ENCODE measurements at places on chromosomes 2 and 18.

DNA sequence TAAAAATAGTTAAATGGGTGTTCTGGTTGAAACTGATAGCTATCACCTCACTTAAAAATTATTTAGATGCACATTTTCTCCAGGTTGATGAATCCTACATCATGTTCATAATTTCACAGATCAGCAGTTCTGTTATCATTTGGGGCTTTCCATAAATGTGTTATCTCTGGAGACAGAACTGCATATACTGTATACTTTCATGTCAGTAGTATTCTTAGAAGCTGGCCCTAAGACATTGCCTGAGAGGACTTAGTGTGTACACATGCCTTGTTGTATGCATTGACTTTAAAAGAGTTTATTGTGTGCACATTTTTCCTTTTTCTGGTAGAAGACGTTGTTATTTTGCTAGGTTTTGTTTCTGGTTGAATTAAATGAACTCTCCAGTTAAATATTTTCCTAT, 41.0 kb downstream of the PIK3C3 start:
- DNase-seq, result no peak
- H3K4me3 ChIP-seq, result no peak overlapping the region
- H3K27me3 ChIP-seq, result no peaks in the 10 kb centered on the region
- H3K36me3 ChIP-seq, result peaks cover 69% of the 10 kb centered on the region

GRCh38 chr2:218024336-218024735, 21.5 kb upstream of the TNS1 start:
- H3K27ac ChIP-seq, result no peak overlapping the region
- H3K27me3 ChIP-seq, result no peaks in the 10 kb centered on the region
- DNase-seq, result no peak
- no peak overlapping the region for H3K4me3 ChIP-seq
- peaks cover 10% of the 10 kb centered on the region for H3K4me1 ChIP-seq

GRCh38 chr18:457521-458412, 42.7 kb downstream of the COLEC12 start:
- H3K36me3 ChIP-seq, result no peaks in the 10 kb centered on the region
- no peak overlapping the region for H3K4me3 ChIP-seq
- H3K27me3 ChIP-seq, result no peaks in the 10 kb centered on the region

GRCh38 chr2:10137053-10137843, 14.7 kb downstream of the RRM2 start:
- H3K4me3 ChIP-seq, result no peak overlapping the region
- DNase-seq, result peak; percentile 52
- H3K4me1 ChIP-seq, result no peaks in the 10 kb centered on the region
- no peaks in the 10 kb centered on the region for H3K27me3 ChIP-seq
- no peak overlapping the region for H3K27ac ChIP-seq

GRCh38 chr2:568639-569235, 108.5 kb downstream of the TMEM18 start:
- no peak overlapping the region for H3K27ac ChIP-seq
- no peaks in the 10 kb centered on the region for H3K36me3 ChIP-seq
- no peak for DNase-seq

- no peaks in the 10 kb centered on the region for H3K4me1 ChIP-seq
- no peak overlapping the region for H3K27ac ChIP-seq
- DNase-seq, result no peak
- H3K4me3 ChIP-seq, result no peak overlapping the region
Measured at GRCh38 chr18:75290737-75291358, 80.3 kb downstream of the TSHZ1 start.

DNA sequence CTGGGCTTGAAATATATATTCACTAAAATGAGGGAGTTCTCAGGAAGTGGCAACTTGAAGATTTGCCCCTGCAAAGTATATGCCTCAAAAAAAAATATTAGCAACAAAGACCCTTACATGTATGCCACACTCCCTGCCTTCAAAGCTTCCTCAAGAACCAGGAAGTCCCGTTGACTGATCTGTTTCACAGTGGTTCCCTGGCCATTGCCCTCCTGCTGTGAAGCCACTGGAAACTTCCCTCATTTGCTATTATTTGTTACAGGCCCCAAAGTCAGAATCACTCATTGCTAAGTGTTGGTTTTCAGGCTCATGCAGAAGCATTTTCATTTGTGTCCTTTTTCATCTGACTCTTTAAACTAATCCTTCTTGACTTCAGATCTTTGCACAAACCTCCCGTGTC, 421.5 kb downstream of the ZNF521 start:
- no peaks in the 10 kb centered on the region for H3K27me3 ChIP-seq
- no peaks in the 10 kb centered on the region for H3K4me1 ChIP-seq
- H3K36me3 ChIP-seq, result no peaks in the 10 kb centered on the region

- no peak overlapping the region for H3K27ac ChIP-seq
- H3K27me3 ChIP-seq, result no peaks in the 10 kb centered on the region
- no peak overlapping the region for H3K4me3 ChIP-seq
Measured at GRCh38 chr18:834082-834720, 22.2 kb upstream of the YES1 start.

GRCh38 chr2:61432990-61433389, 37.9 kb downstream of the USP34 start:
- H3K4me1 ChIP-seq, result peaks cover 49% of the 10 kb centered on the region
- no peak for DNase-seq
- H3K27me3 ChIP-seq, result no peaks in the 10 kb centered on the region
- no peaks in the 10 kb centered on the region for H3K36me3 ChIP-seq
- 0 out of 2 replicates have a peak overlapping the region, but pooled peaks have one; percentile 4 for H3K27ac ChIP-seq

DNA sequence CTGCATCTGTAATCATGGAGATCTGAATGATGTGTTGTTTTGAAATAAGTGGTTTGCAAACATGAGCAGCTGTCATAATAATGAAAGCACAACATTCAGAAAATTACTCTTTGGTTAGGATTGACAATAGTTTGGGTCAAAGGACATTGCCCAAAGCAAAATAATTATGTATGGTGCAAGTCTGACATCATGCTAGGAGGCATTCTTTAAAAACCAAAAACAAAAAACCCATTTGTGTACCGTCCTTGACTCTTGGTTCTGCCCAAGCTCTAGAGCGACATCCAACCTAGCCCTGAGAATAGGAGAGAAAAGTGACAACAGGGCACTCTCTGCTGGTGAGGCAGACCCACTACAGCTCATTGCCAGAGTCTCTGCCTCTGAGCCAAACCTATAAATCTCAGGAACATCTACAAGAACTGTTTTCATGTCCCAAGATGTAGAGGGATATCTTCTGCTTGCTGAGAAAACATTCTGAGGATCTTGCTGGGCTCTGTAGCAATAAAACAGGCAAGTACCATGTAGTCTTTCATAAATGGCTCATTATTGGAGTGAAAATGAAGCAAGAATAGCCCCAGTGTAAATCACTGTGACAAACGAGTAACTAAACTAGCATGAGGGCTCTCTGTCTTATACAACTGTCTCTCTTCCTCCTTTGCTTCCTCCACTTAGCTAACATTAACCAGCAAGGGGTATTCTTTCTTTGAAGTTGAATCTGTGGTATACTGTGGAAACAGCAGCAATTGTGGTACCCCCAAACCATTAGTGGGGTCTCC, 266.8 kb upstream of the CXCR4 start:
- no peaks in the 10 kb centered on the region for H3K27me3 ChIP-seq
- peaks cover 3% of the 10 kb centered on the region for H3K4me1 ChIP-seq
- H3K4me3 ChIP-seq, result no peak overlapping the region
- no peak overlapping the region for H3K27ac ChIP-seq
- H3K36me3 ChIP-seq, result no peaks in the 10 kb centered on the region
- peak; percentile 74 for DNase-seq

- no peaks in the 10 kb centered on the region for H3K36me3 ChIP-seq
- no peak overlapping the region for H3K27ac ChIP-seq
- no peaks in the 10 kb centered on the region for H3K27me3 ChIP-seq
- no peak for DNase-seq
Measured at GRCh38 chr2:100692906-100693305, 127.0 kb upstream of the NPAS2 start.

DNA sequence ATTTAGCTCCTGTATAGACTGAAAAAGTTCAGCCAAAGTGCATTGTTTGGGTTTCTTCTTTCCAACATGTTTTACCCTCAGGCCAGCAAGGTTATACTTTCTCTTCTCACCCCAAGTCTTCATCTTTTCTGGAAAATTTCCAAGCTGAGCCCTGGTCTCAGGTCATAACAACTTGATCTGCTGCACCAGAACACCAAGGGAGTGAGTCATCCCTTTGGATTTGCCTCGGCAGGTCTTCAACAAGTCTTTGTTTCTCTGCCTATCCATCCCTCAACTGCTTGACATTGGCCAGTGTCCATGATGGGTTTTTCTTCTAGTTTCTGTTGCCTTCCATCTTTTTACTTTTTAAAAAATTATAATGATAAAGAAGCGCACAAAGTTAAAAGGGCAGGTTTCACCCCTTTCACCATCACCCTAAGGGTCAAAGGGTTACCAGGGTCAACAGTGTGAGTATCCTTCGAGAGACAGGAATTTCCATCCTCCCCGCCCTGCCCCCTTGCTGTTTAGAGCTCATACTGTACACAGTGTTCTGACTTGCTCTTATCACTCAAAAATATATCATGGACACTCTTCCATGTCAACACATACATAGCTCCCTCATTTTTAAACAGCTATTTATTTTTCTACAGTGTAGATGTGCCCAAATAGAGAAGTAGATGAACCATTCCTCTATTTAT, 5.7 kb upstream of the SPATS2L start:
- H3K4me3 ChIP-seq, result no peak overlapping the region
- no peaks in the 10 kb centered on the region for H3K4me1 ChIP-seq
- no peaks in the 10 kb centered on the region for H3K36me3 ChIP-seq
- H3K27me3 ChIP-seq, result no peaks in the 10 kb centered on the region
- DNase-seq, result no peak

DNA sequence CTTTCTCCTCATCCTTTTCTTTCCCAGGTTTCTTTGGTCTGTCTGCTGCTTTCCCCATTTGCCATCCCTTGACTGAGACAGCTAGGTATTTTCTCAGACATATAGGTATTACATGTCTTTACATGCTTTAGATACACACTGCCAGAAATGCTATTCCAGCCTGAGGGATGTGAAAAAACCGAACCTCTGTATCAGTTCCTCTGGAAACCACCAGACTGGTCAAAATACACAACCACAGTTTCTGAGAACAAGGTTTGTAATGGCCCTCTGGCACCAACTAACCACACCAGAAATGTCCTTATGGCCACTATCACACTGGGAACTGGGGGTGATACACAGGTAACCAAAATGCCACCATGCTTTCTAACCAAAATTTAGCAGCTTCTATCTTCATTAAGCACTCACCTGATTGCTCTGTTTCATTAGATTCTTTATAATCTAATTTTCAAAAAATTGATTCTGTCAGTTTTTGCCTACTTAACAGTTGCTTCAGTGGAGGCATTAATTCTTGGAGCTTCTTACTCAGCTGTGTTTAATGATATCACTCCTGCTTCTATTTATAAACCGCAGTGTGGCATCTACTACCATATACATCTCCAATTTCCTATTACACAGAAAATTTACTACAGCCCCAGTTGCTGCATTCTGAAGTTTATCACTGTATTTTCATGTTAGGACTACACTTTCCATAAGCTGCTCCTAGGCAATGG, 243.5 kb downstream of the WDPCP start:
- no peak overlapping the region for H3K4me3 ChIP-seq
- H3K36me3 ChIP-seq, result no peaks in the 10 kb centered on the region
- H3K27me3 ChIP-seq, result no peaks in the 10 kb centered on the region
- no peak for DNase-seq
- no peak overlapping the region for H3K27ac ChIP-seq

DNA sequence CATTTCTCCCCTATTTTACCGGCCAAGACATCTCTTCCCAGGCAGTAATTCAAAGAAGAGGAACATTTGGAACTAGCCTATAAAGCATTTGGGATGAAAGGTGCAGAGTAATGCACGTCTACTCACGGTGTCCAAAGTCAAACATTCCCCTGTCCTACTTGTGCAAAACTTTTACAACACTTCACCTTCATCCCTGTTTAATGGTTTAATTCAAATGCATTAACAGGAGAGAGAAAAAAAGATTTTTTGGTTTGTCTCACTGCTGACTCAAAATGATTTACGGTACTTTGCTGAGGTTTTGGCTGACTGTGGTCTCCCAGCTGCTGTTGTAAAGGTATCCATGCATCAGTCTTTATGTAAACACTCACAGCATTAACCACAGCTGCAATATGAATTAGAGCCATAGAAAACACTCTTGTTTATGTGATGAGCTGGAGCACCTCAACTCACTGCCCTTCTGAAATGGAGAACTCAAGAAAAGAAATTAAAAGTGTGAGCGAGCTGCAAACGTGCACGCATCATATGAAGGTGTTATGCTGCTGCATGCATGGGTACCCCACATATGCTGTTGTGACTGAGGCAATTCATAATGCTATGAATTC, 220.5 kb downstream of the PIEZO2 start:
- H3K4me3 ChIP-seq, result no peak overlapping the region
- H3K27me3 ChIP-seq, result no peaks in the 10 kb centered on the region
- H3K27ac ChIP-seq, result no peak overlapping the region
- no peak for DNase-seq
- H3K4me1 ChIP-seq, result no peaks in the 10 kb centered on the region

DNA sequence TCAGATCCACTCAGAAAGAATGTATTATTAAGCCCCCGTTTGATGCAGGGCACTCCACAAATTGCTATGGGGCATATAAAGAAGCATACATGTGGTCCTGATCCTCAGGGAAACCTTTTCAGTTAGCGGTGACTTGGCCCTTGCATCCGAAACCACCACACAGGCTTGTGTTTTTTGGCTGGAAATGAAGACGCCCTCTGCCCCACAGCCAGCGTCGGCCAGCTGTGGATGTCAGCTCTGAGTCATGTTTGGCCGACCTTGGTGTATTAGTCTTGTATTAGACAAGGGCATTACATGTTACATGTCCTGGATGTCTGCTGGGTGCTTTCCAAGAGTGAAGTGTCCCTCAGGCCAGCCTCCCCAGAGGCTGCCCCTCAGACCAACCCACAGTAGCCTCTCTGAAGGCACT, 107.6 kb upstream of the MAP3K20 start:
- no peaks in the 10 kb centered on the region for H3K4me1 ChIP-seq
- no peak overlapping the region for H3K4me3 ChIP-seq
- H3K27me3 ChIP-seq, result no peaks in the 10 kb centered on the region
- H3K27ac ChIP-seq, result no peak overlapping the region
- DNase-seq, result no peak

- no peak for DNase-seq
- no peaks in the 10 kb centered on the region for H3K36me3 ChIP-seq
- H3K4me1 ChIP-seq, result no peaks in the 10 kb centered on the region
- H3K27ac ChIP-seq, result no peak overlapping the region
- H3K27me3 ChIP-seq, result no peaks in the 10 kb centered on the region
Measured at GRCh38 chr2:138831154-138831553, 51.0 kb upstream of the NXPH2 start.

GRCh38 chr2:127378720-127379119, 9.1 kb downstream of the MAP3K2 start:
- H3K27ac ChIP-seq, result no peak overlapping the region
- no peak for DNase-seq
- H3K4me1 ChIP-seq, result no peaks in the 10 kb centered on the region
- H3K4me3 ChIP-seq, result no peak overlapping the region
- peaks cover 12% of the 10 kb centered on the region for H3K36me3 ChIP-seq
- H3K27me3 ChIP-seq, result no peaks in the 10 kb centered on the region

- H3K27ac ChIP-seq, result no peak overlapping the region
- no peak for DNase-seq
- no peaks in the 10 kb centered on the region for H3K4me1 ChIP-seq
- H3K27me3 ChIP-seq, result no peaks in the 10 kb centered on the region
- H3K4me3 ChIP-seq, result no peak overlapping the region
- H3K36me3 ChIP-seq, result no peaks in the 10 kb centered on the region
Measured at GRCh38 chr18:53752781-53753367, 471.6 kb downstream of the MBD2 start.

GRCh38 chr2:18118703-18119102, 240.2 kb downstream of the KCNS3 start:
- no peak overlapping the region for H3K4me3 ChIP-seq
- H3K27me3 ChIP-seq, result no peaks in the 10 kb centered on the region
- no peaks in the 10 kb centered on the region for H3K36me3 ChIP-seq
- no peak for DNase-seq
- no peak overlapping the region for H3K27ac ChIP-seq

GRCh38 chr2:239747771-239748170, 277.4 kb downstream of the NDUFA10 start:
- no peaks in the 10 kb centered on the region for H3K27me3 ChIP-seq
- no peak for DNase-seq
- H3K27ac ChIP-seq, result no peak overlapping the region
- no peaks in the 10 kb centered on the region for H3K4me1 ChIP-seq
